OCI-M1 (cell line): ENCODE measurements at places on chromosomes 4 and X.

DNA sequence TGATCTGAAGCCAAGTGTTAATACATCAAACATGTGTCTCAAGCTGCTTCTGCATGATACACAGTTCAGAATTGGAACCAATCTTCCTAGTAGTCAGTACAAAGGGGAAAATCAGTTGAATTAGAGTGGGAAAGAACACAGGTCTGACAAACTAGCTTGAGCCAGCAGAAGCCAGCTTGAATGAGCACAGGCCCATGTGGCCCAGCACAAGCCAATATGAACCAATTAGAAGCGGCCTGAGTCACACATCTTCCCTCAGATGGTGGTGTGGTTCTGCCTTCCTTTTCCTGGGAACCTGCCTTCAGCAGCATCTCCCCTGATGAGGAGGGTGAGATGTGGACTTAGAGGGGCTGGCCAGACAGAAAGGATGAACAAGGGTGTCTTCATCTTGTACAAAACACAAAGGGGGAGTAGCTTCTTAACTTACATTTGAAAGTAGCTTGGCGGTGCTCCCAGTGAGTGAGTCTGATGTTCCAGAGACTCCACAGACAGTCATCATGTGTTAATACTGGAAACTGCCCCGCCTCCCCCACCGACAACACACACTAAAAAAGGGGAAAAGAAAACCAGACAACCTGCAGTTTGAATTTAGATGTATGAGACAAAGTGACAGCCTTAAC, 72.0 kb downstream of the FRMPD4 start:
- DNase-seq, result no peak

DNA sequence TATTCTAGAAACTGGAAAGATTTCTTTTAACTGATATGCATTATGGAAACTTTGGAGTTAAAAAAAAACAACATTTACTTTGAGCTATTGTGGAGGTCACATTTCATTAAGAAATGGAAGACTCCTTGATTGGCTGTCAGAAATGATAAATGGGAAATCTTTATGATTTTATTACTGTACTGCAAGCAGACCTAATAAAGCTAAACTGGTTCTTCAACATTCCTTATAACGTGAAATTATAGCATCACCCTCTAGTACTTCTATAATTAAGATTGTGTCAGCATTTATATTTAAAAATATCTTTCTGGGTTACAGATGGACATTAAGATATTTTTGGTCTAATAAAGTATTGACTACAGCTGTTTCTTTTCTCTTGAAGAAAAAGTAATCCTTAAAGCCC, 213.8 kb upstream of the PACRGL start:
- no peak for DNase-seq

GRCh38 chr4:187798385-187798784, 197.2 kb upstream of the ZFP42 start:
- no peak for DNase-seq

DNA sequence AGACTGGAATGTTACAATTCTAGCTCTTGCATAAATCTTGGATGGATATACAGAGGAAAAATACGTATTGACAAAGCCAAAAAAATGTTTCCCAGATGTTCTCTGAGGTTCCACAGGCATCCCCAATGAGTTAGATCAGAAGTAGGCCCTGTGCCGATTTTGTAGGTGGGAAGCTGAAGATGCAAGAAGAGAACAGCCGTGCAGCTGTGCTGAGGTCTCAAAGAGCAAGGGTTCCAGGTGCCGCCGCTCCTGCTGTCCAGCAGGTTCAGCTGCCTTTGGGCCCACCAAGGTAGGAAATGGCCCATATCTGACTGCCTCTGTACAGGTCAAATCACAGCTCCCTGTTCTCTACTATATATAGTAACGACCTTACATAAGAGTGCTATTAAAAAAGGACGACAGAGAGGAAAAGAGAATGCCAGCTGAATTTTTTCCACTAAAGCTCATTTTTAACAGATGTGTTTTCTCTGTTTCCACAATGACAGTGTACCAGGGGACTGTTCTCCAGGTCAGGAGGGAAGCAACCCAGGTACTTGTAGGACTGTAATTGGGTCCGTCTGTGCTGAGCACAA, 155.6 kb downstream of the CBR4 start:
- DNase-seq, result no peak

- no peak for DNase-seq
These were observed 13.0 kb upstream of the SLC10A4 start for GRCh38 chr4:48470137-48470536.

- DNase-seq, result peak; percentile 80
These were observed 69.9 kb upstream of the WDR1 start for GRCh38 chr4:10186228-10187214.

DNA sequence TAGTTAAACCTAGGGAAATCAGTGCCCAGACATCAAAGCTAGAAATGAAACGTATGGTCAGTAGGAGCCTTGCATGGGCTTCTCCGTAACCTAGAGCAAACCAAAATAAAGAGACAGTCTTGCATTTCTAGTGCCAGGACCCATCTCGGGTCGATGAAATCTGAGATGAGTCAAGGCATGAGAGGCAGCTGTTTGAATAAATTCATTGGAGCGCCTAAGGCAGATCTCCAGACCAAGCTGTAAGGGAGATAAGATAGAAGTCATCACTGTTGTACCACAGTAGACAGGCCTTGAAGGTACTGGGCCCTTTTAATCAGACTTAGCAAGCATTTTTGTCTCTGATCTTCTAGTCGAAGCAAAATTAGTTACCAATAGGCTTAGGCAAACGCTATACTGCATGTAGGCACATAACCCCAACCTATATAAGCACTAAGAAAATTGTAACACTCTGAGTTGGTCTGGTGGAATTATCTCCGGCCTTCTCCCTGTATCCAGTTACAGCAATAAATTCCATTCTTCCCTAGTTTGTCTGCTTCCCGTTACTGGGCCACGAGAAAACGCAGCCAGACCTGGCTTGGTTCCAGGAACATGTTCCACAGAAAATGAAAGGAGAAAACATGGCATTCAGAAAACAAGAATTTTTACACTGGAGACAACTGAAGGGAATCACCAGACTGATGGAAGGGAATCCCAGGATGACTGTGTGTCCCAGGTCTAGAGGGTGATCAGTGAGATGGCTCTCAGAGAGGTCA, 21.1 kb upstream of the PAPSS1 start:
- DNase-seq, result no peak

DNA sequence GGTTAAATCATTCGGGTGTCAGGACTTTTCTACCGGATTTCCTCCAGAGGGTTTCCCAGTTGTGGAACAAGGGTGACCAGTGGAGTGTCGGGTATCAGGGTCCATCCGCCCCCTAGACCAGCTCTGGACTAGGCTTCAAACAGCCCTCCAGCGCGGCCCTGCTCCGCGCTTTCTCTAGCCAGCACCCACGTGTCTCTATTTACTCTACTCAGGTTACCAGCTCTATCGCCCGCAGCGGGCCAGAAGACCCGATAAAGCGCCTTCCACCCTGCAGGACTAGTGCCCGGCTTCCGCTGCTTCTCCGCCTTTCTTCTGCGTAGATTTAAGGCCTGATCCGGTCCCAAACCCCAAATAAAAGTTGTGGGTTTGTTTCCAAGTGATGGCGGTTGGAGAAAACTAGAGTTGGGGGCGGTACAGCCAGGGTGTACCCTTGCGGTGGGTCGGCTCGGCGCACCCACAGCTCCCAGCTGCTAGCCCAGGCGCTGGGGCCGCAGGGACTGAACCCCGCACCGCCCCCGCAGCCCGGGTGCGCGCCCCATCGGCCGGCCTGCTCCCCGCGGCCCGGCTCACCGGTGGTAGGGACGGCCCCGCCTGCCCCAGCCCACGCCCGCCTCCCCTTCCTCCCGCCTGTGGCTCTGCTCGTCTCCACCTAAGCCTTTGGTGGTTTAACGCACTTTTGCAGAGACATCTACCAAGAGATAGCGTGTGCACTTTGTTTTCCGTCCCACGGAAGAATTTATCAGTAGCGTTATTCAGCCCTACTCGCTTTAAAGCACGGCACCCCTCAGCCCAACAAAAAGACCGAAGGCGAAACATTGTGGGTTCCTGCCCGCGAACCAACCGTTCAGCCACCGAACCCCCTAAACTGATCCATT, 2.1 kb downstream of the LEF1 start:
- peak; percentile 74 for DNase-seq

GRCh38 chrX:77299549-77299948, 147.6 kb upstream of the FGF16 start:
- no peak for DNase-seq

- DNase-seq, result peak; percentile 38
These were observed 141.8 kb downstream of the DCHS2 start for GRCh38 chr4:154349829-154350228.

DNA sequence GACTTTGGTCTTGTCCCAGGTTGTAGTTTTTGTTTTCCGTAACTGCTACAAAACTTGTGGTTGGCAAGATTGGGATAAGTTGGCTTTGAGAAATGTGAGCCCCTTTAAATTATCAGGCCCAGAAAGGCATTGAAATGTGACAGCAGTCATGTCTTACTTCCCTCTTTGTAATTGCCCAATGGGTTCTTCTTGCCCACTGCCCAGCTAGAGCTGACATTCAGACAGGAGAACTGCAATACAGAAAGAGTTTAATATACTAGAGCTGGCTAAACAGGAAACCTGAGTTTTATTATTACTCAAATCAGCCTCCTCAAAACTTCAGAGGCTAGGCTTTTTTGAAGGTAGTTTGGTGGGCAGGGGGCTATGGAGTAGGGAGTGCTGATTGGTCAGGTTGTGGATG, 288.3 kb downstream of the ZNF674 start:
- DNase-seq, result no peak

DNA sequence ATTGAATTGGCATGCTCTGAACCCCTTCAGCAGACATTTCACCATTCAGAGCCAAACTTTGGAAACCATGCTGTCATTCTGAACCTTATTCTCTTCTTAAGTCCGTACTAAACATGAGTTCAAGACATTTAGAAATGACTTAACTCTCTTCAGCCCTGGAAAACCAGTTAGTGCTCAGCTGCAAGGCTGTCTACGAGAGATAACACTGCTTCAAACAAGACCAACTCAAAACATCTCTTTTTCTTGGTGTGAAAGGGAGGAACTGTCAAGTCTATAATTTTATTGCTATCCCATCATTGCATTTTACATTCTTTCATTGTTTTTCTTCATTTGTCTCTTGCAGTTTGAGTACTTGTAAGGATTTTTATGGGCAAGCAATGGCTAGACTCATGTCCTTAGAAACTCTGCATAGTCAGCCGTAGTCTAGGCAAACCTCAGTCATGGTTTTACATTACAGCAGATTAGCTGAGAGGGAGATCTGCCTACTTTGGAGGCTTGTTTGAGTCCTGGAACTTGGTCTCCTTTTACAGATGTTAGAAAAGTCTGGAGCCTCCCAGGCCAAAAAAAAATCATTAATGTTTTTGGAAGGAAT, 120.6 kb upstream of the JADE1 start:
- peak; percentile 85 for DNase-seq

DNA sequence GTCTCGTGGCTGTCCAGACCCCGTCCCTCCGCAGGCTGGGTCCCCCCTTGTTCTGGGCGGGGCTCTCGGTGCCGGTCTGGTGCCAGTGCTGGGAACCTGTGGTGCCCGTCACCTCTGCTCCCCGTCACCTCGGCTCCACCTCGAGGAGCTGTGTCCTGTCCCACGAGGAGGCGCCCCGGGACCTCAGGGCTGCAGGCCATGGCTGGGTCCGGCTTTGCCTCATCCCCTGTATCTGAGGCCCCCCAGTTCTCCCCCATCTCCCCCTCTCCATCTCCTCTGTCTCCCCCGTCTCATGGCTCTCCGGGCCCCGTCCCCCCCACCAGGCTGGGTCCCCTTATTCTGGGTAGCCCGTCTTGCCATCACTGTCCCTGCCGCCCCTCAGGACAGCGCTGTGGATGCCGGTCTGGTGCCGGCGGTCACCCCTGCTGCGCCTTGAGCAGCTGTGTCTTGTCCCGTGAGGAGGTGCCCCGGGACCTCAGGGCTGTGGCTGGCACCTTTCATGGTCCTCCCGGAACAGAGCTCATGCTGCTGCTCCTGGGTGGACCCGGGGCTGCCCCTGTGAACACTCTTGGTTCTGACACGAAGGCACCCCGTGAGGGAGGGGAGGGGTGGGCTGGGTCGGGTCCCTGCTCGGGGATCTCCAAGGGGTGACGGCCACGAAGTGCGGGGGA, 13.4 kb upstream of the GTPBP6 start:
- no peak for DNase-seq
